ENCODE measurements at places on chromosomes 7 and 10. TPM values are rescaled to one million over a fixed set of nuclear protein-coding genes. Genes with fewer than 3 reads are reported as not detected.

DNA sequence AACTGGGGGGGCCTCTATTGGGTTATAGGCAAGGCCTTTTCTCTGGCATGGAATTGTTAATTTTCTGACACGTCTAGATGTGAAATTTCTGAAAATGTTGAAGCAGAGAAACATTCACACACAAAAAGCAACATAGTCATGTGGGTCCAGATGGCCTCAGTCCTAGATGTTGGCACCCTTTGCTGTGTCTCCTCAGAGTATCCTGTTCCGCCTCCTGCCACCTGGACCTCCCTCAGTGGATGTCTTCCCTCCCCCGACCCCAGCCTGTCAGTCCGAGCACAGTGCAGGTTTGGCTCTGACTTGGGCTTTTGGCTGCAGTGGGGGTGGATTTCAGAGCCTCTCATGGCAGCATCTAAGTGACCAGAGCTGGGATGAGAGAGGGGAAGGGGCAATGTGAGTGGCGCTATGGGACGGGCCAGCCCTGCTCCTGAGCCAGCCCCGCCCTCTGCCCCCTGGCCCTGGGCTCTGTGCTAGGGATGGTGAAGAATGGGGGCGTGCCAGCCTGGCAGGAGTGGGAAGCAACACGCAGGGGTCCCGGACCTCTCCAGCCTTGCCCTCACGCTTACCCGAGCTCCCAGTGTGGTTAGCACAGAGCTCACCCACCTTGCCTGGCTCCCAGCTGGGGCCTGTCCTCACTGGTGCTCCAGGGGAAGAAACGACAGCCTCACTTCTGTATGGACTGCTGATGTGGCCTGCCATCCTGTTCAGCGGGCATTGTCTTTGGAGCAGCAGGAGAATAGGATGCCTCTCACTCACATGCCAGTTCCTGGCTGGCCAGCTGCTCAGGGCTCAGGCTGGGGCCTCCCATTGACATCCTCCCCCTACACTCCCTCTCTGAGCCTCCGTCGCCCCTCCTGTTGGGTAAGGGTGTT lies 6.2 kb downstream of the ATP6V0E2 start:
- DNase-seq: no peak

DNA sequence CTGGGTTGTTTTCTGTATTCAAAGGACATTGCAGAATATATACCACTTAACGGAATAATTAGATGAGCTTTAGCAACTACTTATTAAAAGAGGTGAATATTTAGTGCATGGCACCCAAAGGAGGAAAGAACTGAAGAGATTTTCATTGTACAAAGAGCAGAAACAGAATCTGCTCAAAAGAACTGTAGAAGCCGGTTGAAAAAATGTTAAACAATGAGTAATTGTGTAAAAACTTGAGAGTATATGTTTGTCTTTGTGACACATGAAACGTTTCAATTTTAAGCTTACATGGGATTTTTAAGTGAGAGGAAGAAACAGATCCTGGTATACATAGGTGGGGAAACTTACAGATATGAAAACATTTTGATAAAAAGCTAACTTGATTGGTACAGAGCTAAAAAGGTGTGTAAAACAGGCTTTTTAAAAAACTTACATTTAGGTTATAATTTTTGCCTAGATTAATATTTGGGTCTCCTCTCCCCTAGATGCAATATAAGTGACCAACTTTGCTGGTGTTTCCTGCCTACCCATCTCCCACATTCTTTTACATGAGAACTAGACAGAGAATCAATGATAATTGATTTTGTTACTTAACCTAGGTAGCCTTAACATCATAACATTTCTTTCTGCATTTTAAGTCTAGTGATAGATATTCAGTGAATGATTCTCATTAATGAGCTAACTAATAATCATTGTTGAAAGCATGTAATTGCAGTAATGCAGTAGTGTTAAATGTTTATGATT lies 6.8 kb downstream of the ARL5B start:
- DNase-seq: peak; percentile 35

DNA sequence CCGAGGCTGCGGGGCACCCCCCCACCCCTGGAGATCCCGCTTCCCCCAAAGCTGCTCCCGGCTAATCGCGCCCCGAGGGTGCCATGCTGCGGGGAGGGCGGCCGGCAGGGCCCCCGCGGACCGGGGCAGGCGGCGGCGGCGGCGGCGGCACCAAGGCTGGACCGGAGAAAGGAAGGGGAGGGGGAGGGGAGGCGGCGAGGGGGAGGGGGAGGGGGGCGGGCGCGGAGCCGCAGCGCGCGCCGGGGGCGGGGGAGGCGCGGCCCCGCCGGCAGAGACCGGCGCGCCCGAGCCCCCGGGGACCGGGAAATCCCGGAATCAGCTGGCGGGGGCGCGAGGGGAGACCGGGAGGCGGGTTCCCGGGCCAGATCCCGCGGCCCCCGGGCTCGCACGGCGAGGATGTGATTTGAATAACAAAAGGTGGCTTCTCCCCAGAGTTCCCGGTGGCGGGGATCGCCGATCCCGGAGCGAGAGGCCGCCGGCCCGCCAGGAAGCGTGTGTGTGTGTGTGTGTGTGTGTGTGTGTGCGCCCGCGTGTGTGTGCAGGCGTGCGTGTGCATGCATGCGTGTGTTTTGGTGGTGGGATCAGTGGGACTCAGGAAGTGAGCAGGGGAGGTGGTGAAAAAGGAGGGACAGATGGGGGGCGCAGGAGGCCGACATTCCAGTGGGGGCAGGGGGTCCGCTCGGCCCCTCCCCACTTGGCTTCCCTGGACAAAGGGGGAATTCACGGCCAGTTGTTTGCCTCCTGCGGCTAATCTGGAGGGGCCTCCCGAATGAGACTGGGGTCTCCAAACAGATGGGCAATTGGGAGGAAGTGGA lies 99.5 kb downstream of the HIP1 start:
- peak; percentile 31 for DNase-seq

DNA sequence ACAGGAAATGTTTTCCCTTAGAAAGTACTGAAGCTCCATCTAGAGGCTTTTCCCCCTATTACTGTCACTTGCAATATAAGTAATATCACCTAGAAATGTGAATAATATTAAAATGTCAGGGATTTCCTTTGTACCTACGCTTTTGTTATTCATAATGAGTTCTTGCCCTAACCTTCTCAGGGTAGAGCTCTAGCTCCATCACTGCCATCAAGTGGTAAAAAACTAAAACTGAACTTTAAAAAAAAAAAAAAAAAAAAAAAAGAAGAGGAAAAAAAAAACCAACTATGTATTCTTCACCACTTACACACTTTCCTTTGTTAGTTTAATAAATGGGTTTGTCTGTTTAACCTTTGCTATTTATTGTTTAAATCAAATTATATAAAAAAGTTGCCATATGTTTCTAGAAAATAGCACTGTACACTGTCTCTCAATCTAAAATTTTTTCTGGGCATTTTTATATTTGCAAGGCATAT lies 49.9 kb downstream of the DNAJC1 start:
- peak; percentile 74 for DNase-seq

GRCh38 chr10:69576334-69577011 lies 3.3 kb upstream of the NEUROG3 start:
- no peak for DNase-seq

DNA sequence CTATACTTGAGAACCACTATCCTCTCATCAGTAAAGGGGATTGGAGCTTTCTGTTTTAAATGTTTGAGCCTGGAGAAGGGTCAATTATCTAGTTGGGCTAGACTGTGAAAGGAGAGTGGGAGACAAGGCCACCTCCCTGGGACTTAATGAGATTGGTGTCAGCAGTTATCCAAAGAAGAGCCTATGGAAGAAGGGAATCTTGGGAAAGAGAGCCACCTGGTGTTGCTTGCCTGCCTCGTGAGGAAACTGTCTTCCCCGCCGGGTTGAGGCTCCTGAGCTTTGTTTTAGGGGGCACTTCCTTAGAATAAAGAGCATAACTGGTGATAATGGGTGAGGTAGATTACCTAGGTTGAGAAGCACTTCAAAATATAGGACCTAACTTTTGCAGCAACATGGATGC lies 32.0 kb upstream of the ABCB4 start:
- DNase-seq: no peak

- no peak for DNase-seq
These were observed 63.5 kb upstream of the PTN start for GRCh38 chr7:137407078-137407477.

DNA sequence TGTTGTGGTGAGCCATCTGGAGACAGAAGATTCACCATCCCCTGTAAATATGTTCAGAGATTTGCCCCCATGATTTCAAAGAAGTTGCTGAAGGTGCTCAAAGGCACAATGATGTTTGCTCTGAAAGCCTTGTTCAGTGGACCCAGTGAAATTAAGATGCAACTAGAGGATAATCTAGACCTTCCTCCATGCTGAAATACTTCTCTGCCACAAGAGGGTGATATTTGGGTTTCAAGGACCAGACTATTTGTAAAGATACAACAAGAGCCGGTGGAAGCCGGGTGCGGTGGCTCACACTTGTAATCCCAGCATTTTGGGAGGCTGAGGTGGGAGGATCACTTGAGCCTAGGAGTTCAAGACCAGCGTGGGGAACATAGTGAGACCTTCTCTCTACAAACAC lies 13.5 kb upstream of the MSRB2 start:
- DNase-seq: peak; percentile 34

DNA sequence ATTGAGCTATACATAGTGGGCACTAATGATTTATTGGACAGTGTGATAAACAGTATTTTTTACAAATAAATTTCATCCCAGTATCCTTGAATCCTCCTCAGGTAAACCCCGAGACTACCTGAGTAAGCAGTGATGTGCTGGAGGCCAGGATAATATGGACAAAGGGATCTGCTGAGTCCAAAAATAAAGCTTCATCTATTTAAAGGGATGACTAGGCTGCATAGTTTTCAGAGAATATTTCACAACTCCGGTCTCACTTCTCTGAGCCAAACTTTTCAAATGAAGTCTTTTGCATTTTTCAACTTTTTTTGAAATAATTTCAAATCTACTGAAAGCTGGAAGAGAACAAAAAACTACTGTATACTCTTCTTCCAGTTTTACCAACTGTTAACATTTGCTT lies 2.5 kb downstream of the ACTR3B start:
- DNase-seq: peak; percentile 70

DNA sequence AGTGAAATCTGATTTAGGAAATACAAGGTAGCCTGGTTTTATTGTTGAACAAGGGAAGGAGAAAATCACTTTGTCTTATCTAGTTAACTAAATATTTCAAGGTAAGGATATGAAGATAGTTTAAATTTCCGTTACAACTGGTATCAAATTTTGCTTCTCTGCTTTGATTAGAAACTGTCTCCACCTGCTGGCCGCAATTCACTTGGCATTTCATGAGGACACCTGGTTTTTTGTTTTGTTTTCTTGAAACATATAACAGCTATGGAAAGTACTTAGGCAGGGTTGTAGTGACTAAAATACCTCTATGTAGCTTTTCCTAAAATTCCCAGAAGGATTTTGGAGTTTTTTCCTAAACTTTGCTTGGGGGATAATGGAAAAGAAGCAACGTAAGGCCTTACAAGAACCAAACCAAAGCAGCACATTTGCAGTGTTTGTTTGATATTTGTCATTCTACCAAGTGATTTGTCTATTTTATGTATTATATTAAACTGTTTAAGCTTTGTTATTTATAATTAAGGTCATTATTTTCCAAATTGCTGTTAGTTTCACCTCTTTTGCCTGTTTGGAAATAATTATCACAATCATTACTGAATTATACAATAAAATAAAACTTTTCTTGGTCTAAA lies 73.6 kb downstream of the AHCYL2 start:
- peak; percentile 60 for DNase-seq

DNA sequence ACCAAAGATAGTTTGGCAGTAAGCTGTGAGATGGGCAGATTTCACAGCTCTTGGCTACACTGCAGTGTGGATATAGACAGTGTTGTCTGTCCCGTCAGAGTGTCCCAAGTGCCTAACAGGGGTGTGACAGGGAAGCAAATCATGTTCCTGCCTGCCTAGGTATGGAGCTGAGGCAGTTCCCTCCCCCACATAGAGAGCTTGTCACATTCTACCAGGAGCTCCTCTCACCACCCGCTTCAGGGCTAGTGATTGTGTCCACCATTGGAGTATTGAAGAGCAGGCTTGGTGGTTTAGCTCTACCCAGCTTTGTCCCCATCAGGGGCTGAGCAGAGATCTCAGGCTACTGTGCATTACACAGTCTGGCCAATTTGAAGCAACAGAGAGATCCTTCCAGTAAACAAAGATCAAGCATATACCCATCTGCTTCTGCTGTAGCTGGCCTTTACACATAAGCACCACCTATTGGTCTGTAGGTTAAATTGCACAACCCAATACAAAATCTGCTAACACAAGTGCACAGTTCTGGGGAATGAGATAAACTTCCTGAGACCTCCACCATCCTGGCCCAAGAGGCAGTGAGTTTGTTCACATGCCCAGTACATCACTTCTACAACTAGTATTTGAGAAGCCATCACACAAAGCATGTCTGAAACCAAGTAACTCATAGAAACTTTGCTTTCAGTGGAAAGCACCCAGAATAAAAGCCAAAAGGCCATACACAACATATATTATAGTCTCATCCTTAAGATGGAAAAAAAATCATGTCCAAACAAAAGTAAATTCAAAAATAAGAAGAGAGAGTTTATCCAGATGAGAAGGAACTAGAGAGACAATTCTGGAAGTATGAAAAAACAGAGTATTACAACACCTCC lies 67.3 kb downstream of the GLCCI1 start:
- DNase-seq: peak; percentile 35

DNA sequence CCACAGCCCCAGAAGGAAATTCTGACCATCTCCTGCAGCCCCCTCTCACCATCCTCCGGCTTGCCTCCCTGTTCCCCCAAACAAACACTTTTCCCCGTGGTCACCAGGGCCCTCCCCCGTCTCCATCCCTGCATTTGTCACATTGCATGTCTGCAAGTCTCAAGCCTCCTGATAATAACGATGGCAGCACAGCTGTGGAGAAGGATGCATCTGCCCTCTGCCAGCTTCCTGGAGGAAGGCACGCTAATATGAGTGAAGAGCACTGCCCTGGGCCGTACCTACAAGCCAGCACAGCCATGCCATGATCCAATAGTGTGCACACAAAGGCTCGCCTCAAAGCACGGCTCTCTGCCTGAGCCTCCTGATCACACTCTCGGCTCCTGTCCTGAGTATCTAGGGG lies 98.5 kb downstream of the SLIT1 start:
- DNase-seq: no peak

DNA sequence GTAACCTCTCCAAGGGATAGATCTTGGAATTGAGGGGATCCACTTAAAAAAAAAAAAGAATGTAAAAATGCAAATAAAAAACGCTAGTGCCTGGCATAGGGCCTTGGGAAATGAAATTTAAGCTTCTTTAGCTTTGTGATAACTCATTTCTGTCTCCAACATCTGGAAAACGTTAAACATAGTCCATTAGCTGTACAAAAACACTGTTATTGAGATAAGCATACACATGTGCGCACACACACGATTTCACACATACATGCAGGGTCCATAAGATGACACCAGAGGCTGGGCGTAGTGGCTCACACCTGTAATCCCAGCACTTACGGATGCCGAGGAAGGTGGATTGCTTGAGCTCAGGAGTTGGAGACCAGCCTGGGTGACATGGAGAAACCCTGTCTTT lies 13.7 kb upstream of the CUL2 start:
- DNase-seq: peak; percentile 44

- peak; percentile 60 for DNase-seq
These were observed 29.0 kb upstream of the MPP7 start for GRCh38 chr10:28331841-28332240.

Gene FZD1
- total RNA-seq: 28.7 TPM

Gene HMX2
- total RNA-seq: not detected

Gene MYPN
- total RNA-seq: 1.7 TPM

Gene BICC1
- total RNA-seq: 123 TPM

Gene CHAT
- total RNA-seq: not detected
